ENCODE measurements at places on chromosomes 12 and 14.

DNA sequence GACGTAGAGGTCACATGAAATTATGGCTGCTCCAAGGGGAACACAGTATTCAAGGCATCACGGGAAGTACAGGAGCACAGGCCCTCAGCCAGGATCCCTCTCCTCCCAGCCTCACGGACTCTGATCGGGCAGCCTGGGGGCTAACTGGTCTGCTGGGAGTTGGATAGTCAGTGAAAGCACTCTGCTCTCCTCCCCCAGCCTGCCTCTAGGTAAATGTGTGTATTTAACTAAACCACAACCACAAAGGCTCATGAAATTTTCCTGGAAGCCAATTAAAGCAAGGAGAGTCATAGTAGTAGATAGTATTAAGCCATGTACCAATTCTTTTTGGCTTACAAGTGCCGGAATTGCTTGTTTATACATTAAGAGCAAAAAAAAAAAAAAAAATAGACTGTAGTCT lies 254.3 kb downstream of the MSRB3 start:
- peak; percentile 60 for DNase-seq

DNA sequence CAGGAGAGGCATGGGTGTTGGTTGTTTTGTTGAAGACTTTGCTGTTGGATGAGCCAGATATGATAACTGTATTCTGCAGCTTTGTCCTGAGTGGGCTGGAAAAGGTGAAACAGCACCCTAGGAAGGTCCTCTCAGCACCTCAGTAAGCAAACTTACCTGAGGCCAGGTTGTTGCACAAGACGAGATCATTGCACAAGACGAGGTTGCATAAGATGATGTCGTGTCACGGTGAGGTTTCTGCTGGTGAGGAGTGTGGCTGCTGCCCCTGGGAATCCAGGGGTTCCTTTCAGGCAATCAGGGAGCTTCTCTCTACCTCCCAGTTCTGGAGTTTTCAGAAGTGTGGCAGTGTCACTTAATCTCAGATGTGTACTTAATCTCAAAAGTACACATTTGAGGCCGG lies 85.6 kb downstream of the GLT1D1 start:
- DNase-seq, result no peak

GRCh38 chr14:51711505-51711904 lies 59.8 kb downstream of the FRMD6 start:
- DNase-seq, result no peak

- DNase-seq, result no peak
Measured at GRCh38 chr12:120263748-120264085, 1.8 kb downstream of the PXN start.

DNA sequence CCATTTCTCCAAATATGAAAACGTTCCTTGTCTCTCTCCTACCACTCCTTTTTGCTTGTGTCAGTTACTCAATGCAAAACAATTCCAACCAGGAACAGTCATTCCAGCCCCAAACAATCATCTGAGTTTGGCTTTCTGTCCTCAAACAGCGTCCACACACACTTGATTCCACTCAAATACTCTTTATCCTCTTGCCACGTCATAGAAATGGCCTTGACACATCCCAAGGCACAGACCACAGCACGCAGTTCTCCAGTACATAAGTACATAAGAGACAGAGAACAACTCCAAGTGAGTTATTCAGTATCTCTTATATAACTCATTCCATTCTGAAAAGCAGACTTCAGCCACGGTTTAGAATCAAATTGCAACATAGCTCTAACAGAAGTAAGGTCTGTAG lies 299.2 kb downstream of the RPS29 start:
- DNase-seq, result no peak

DNA sequence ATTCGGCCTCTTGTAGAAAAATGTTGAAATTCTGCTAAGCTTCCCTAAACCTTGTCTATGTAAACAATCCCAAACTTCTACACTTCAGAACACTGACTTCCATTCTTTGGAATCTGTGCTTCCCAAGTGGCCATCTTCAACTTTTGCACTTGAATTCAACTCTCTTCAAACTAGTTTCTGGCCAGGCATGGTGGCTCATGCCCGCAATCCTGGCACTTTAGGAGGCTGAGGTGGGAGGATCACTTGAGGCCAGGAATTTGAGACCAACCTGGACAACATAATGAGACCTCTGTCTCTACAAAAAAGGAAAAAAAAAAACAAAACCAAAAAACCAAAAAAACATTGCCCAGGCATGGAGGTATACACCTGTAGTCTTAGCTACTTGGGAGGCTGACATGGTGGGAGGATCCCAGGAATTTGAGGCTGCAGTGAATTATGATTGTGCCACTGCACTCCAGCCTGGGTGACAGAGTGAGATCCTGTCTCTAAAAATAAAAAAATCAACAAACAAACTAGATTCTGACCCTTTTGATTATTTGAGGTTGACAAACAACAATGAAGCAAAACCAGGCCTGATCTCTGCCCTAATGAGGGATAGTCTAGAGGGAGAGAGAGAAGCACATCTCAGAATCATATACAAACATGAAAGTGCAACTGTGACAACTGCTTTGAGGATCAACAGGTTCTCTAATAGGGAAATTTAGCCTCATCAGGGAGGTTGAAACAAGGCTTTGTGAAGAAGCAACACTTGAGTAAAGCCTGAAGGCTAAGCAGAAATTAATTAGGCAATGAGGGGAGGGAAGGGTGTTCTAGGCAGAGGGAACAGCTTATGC lies 11.6 kb upstream of the C12orf75 start:
- no peak for DNase-seq

GRCh38 chr14:74979029-74979428 lies 23.6 kb upstream of the PGF start:
- no peak for DNase-seq

DNA sequence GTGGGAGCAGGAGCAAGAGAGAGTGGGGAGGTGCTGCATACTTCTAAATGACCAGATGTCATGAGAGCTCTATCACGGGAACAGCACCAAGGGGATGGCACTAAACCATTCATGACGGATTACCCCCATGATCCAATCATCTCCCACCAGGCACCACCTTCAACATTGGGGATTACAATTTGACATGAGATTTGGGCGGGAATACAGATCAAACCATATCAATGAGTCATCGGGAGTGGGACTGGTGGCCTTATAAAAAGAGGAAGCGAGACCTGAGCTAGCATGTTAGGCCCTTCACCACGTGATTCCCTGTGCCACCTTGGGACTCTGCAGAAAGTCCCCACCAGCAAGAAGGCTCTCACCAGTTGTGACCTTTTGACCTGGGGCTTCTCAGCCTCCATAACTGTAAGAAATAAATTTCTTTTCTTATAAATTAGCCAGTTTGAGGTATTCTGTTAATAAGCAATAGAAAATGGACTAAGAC lies 28.7 kb downstream of the COX8C start:
- no peak for DNase-seq

- no peak for DNase-seq
Measured at GRCh38 chr12:28603801-28604200, 413.5 kb downstream of the CCDC91 start.

- no peak for DNase-seq
Measured at GRCh38 chr14:76955575-76956315, 72.8 kb downstream of the IRF2BPL start.

DNA sequence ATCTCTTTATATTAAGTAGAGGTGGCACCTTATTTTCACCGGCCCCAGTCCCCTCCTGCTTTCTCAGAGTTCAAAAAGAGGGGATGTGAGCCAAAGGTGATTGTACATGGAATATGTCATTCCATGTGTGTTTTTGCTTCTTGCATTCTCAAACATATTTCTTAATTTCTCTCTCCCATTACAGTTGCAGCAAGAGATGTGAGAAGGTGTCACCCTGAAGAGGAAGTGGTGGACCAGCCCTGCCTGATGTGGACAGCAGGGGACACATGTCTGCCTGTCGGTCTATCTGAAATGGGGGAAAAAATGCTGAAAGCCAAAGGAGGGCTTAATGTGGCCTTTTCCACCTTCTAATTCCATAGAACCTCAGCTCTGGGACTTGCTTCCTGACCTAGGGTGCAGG lies 1.9 kb upstream of the FOXN3 start:
- DNase-seq, result no peak

Measured in retinal pigment epithelial cell (primary cell).